ENCODE measurements at places on chromosomes 1 and 21.

DNA sequence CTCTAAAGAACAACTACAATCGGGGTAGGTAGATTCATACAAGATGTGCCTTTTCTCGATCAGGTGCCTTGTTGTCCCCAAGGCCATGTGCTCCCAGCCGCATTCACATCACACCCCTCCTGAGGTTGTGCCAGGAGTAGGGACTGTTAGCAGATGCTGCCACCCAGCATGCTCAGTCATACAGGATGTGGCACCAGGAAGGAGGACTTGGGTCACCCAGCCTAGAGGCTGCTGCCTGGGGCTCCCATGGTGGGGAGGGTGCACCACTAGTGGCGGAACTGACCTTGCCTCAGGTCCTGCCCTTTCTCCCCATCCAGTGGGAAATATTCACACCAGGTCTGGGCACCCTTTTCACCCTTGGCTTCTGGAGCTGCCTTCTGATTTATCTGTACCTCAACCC lies 8.3 kb downstream of the TEX35 start:
- no peak for DNase-seq

DNA sequence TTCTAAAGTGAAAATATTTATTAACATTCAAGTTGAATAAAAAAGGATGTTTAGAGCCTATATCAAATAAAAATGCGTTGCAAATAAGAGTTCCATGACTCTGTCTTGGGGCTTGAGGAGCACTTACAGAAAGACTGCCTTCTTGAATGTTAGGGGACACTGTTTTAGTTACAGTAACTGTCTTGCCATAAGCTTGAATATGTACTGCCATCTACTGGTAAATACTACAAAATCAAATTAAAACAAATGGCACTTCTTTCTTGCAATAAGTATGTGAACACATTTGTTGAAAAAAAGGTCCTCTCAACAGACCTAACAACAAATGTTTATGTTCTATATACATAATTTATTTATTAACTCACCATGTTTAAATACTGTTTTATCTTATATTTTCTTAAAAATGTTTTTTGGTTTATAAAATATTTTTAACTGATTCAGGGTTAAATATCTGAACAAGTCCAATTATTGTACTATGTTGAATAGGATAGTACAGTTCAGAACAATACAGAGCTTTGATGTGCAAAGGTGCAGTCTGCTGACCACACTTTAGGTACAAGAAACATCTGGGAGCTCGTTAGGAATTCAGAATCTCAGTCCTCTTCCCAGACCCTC lies 199.5 kb downstream of the LRRIQ3 start:
- no peak for DNase-seq

GRCh38 chr1:57819893-57820292 lies 396.0 kb upstream of the DAB1 start:
- no peak for DNase-seq

DNA sequence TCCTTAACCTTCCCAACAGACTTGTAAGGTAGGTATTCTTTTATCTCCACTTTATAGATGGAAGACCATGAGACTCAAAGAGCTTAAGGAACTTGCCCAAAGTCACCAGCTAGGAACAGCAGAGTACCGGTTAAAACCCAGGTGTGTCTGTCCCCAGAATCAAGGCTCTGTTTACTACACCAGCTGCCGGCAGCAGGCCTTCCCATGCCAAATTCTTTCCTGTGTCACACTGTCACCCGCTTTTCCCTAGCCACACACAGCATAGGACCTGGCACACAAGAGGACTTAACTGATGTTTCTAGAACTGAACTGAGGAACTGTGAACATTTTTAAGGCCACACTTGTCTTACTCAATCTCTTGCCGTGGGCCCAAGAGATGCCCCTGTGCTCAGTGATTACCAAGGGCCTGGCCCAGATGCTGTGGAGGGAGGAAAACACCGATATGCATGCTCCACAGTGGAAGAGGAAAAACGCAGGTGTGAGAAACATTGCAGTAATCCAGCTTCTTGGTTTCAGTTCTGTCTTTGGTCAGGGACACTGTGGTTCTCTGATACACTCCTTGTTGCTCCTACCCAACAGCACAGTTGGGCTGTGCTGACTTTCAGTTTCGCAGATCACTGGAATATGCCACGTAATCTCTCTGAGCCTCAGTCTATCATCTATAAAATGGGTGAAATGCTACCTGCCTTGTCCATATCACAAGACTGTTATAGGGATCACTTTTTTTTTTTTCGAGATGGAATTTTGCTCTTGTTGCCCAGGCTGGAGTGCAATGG lies 13.9 kb upstream of the LY9 start:
- DNase-seq: peak; percentile 33

DNA sequence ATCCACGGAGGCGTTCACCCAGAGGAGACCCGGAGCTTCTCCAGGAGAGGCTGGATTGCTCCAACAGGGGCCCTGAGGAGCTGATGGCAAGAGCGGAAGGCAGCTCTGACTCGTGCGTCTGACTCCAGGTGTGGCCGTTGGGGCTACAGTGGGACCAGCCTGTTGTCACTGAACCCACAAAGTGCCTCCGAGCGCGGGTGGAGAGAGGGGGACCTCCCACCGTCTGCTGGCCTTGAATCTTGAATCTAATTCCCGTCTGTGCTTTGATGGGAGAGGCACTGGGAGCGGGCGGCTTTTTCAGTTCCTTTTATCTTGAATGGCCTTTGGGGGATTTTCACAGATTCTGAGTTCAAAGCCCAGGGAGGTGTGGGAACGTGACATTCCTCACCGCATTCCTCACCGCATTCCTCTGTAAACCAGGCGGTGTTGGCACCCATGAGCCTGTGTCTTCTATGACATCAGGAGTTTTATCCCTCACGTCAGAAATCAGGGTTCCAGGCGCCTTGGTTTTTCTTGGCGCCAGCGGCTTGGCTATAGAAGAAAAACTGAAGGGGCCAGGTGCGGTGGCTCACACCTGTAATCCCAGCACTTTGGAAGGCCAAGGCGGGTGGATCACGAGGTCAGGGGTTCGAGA lies 39.2 kb upstream of the COL18A1 start:
- no peak for DNase-seq

- DNase-seq: peak; percentile 20
Measured at GRCh38 chr1:231734417-231734816, 107.8 kb downstream of the DISC1 start.

- DNase-seq: no peak
Measured at GRCh38 chr1:111886741-111887140, 102.7 kb downstream of the KCND3 start.

- no peak for DNase-seq
Measured at GRCh38 chr1:15742339-15742801, at the start of gene TMEM82. Gene TMEM82 (plus strand): TSS chr1:15742499. CDS start chr1:15742560, 61 bp downstream.

DNA sequence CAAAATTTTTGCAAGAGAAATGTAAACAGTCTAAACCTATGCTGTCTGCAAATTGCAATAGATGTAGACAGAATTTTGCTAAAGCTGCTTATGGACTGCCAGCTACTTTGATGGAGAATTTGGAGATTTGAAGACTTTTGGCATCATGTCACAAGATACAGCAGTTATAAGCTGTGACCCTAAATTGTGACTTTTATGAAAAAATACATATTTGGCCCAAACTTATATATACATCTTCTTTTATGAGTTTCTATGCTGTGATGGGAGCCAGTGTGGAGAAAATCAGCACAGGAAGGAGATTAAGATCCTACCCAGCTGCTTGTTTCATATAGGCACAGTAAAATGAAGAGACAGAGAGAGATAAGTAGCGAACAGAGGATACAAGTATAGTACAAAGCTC lies 1595.4 kb downstream of the PLA2G4A start:
- DNase-seq: no peak

DNA sequence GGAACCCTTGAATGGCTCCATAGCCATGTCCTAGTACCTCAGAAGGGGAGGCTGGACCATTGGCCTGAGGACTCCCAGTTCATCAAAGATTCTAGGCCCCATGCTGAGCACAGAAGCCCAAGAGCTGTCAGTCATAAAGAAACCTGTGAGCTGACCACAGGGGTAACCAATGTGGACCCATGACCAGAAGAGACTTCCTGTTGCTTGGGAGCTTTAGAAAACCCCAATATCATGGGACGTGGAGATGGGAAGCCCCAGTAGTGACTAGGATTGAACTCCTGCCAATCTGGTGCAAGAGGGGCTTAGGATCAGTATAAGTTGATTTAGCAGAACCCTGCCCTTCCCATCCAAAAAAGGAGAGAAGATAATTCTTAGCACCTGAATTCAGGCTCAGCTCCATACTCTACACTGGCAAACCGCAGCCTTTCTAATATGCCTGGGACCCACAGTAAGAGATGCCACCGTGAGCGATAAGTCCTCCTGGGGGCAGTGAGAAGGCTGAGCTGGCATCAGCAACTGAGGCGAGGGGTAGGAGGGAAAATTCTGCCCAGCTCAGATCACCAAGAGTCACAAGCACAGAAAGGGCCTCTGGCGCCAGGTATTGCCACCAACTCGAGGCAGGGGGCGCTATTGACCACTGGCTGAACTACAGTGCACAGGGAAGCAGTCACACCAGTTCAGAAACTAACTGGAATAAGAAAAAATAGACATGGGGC lies 108.9 kb downstream of the CAPN8 start:
- peak; percentile 70 for DNase-seq

DNA sequence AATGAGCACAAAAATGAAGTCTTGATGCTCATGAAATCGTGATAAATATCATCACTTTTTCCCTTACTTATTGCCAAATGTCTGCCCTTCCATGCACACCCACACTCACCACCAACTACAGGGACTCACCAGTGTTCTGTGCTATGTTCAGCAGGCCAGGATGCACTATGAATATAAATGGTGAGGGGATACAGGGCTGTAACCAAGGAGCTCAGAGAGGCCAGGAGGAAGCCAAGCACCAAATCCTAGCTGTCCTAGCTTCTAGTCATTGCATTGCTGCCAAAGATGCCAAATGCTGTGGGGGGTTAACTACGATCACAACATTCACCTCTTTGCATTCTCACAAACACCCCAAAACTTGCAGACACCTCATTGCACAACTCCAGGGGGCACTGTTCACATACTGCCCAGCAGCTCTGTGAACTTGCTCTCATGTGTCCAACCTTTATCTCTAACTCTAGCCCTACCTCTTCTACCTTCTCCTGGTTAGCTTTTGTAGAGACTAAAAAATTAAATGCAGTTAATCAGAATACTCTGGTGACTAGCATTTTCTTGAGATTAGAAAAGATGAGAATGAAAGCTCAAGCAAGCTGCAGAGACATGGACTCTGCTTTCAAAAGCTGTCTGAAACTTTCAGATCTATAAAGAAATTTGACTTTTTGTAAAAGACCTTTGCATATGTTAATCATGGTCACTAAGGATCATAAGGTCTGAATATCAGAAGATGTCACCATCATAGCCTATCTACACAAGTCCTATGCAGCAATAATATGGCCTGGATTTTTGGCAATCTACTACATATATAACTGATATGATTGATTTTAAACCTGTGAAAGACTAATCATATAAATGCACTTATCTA lies 13.9 kb upstream of the KIF14 start:
- no peak for DNase-seq

- no peak for DNase-seq
Measured at GRCh38 chr1:158583962-158584361, 4.3 kb upstream of the OR10X1 start.

DNA sequence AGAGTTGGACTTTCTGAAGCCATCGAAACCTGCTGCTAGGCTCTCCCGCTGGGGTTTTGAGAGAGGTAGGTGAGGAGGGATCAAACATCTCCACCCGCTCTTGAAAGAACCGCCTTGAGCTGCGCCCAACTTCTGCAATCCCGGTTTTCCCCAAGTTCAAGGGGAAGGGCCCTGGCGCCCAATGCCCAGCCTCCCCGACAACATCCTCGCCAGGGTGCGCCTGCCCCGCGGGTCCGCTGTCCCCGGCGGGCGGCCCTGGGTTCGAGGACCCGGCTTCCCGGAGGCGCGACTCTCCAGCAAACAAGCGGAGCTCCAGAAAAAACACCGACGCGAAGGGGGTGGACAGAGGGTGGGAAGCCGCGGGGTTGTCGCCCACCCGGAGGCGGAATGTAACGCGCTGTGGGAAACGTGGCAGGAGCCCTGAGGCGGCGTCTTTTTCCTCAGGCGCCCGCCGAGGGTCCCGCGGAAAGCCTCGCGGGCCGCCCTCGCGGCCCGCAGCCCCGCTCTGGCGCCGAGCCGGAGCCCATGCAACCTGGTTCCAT lies 607 bp downstream of the BTG3 start:
- peak; percentile 40 for DNase-seq

- no peak for DNase-seq
Measured at GRCh38 chr1:85277802-85278201, 1.4 kb upstream of the BCL10 start.

- DNase-seq: peak; percentile 88
Measured at GRCh38 chr1:52842643-52843310, at the start of gene ZYG11A. Gene ZYG11A (plus strand): TSS chr1:52842760. CDS start chr1:52842884, 124 bp downstream.

GRCh38 chr1:172653015-172653709 lies 5.7 kb upstream of the FASLG start:
- no peak for DNase-seq

DNA sequence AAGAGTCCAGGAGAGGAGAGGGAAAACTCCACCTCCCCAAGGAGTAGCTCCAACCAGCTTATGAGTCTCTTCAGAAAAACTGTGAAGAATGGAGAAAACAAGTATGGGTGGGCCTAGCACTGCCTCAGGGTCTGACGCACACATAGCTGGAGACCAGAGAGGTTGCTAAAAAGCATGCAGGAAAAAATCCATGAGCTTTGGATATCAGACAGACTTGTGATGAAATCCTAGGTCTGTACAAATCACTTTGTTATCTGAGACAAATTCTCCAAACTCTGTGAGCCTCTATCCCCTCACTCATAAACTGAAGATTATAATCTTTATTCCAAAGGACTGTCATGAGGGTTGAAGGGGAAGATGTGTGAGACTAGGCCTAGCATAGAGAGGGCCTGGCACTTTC lies 141.5 kb upstream of the FGGY start:
- no peak for DNase-seq

DNA sequence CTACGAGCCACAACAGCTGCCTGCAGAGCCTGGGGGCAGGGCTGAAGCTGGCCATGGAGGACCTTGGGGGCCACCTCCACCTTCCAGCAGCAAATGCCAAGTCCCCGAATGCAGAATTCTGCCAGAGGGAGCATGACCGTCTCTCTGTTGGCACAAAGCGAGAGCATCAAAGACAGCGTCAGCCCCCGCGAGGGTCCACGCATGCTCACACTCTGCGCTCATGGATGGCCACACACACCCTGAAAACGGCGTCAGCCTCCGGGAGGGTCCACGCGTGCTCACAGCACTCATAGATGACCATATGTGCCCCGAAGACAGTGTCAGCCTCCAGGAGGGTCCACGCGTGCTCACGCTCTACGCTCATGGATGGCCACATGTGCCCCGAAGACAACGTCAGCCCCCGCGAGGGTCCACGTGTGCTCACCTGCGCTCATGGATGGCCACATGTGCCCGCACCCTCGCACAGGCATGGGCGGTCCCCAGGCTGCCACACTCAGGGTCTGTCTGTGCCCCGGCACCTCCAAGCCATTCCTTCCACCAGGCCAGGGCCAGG lies 46.5 kb downstream of the MORN1 start:
- no peak for DNase-seq

- no peak for DNase-seq
Measured at GRCh38 chr1:44821240-44821715, 13.0 kb downstream of the BTBD19 start.

GRCh38 chr1:169610108-169610507 lies 19.8 kb downstream of the SELP start:
- DNase-seq: no peak

All from activated T-cell treated with anti-CD3 and anti-CD28 coated beads, Interleukin-2, amount 50 U/mL, for 72 hours (primary cell).